ENCODE measurements at places on chromosomes 12 and 14.

DNA sequence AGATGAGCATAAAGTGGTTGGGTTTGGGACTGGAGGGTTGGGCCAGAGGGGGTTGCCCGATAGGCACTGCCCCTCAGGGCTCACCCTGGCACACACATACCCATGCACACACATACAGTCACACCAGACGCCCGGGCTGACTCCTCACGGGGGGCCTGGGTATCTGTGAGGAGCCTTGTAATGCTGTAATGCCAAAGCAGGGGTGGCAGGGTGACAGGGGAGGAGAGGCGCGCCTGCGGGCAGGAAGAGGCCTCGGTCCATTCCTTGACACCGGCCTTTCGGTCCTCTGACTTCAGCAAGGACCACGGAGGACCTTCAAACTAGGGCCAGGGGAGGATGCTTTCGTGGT, 375 bp downstream of the FAIM2 start:
- no peak for DNase-seq

- DNase-seq = no peak
Measured at GRCh38 chr12:68250454-68250853, 3.0 kb downstream of the IL22 start.

GRCh38 chr14:59292921-59293534, 104.6 kb downstream of the DAAM1 start:
- DNase-seq = no peak

- no peak for DNase-seq
Measured at GRCh38 chr12:75798136-75798926, 233.2 kb downstream of the PHLDA1 start.

DNA sequence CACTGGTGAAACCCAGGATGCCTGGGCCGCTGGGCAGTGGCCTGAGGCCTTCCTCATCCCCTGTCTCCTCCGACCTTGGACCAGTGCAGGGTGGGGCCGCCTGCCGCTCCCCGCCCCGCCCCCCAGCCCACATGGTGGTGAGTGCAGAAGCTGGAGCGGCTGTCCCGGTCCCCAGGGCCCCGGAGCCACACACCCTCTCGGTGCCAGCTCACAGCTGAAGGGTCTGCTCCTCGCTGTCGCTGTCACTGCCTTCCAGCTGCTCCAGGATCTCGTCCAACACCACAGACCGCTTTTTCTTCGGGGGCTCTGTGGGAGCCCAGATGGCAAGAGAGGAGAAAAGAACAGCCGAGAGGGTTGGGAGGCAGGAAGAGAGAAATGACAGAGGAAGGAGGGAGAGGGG, 143.1 kb downstream of the RBM19 start:
- DNase-seq = no peak

DNA sequence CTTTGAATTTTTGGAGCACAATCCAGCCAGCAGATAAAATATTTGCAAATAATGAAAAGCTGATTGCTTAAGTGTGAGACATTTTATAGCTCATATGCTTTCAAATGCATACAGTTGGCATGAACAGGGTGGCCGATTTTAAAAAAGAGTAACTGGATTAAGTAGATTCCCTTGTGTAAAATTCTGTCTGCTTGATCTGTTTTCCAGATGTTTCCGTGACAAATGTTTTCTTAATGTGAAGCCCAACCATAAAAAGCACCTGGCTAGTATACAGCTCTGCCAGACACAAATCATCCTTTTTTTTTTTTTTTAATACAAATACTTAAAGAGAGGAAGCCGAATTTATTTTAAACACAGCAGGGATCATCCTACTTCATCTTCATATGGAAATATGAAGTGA, 440.7 kb downstream of the CCER1 start:
- no peak for DNase-seq

GRCh38 chr14:71764701-71765382, 167.4 kb upstream of the RGS6 start:
- no peak for DNase-seq

- no peak for DNase-seq
Measured at GRCh38 chr12:72214163-72214562, 58.0 kb upstream of the TRHDE start.

DNA sequence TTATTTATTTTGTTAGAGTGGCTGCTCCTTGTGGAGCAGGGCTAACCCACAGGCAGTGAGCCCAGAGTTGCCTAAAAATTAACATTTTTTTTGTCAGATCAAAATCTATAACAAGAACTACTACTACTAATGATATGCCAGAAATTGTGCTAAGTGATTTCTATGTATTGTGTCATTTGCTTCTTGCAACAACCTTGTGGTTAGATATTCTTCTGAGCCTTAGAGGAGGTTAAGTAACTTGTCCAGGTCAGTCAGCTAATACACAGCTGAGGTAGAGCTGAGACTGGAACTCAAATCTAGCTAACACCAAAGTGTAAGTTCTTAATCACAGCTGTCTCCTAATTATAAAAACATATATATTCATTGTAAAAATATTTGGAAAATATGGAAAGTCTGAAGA, 29.8 kb downstream of the CFL2 start:
- no peak for DNase-seq

DNA sequence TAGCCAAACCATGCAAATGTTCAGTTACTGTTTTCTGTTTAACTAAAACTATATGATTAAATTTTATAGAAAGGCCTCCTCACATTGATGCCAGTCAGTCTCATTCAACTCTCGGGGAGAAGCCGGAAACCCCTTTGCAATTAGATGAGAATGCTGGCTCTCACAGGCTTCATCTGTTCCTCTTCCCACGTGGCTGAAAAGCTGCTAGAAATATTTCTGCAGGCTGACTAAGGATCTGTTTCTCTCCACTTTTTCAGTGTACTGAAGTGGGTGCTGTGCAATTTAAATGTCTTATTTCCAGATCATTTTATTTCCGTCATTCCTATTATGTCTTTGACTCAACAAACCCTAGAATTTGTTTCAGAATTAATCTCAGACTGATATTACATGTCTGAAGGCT, 17.4 kb upstream of the KCNH3 start:
- DNase-seq = no peak

All from T-helper 9 cell (primary cell).